ENCODE measurements at places on chromosomes 11 and 22. TPM values are rescaled to one million over a fixed set of nuclear protein-coding genes. Genes with fewer than 3 reads are reported as not detected.

The APOC3 gene
- total RNA-seq, result not detected

The OR2AT4 gene
- total RNA-seq, result not detected

DNA sequence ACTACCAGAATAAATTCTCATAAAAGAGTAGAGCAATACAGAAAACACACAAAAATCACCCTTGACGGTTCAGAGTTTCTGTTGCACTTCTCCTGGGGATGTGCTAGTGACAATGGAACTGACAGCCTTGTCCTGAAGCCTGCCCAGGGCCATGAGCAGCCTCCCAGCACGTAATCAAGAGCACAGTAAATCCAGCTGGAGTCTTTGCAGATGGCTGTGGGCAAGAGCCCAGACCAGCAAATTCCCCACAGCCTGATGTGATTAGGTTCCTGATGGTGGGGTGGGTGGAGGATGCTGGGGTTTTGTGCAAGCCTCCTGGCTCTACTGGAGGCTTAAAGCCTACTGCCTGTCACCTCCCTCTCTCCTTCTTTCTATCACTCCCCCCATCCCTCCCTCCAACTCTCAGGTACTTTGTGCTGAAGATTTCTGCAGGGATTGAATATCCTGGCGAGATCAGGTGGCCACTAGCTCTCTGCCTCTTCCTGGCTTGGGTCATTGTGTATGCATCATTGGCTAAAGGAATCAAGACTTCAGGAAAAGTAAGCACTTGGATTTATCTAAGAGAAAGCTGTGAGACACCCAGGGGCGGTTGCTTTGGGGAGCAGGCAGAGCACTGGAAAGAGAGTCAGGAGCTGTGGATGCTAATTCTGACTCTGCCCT, 18.1 kb downstream of the SLC6A5 start:
- H3K36me3 ChIP-seq, result no peaks in the 10 kb centered on the region
- H3K4me1 ChIP-seq, result no peaks in the 10 kb centered on the region
- no peak for DNase-seq
- H3K27ac ChIP-seq, result no peak overlapping the region
- H3K4me3 ChIP-seq, result no peak overlapping the region

DNA sequence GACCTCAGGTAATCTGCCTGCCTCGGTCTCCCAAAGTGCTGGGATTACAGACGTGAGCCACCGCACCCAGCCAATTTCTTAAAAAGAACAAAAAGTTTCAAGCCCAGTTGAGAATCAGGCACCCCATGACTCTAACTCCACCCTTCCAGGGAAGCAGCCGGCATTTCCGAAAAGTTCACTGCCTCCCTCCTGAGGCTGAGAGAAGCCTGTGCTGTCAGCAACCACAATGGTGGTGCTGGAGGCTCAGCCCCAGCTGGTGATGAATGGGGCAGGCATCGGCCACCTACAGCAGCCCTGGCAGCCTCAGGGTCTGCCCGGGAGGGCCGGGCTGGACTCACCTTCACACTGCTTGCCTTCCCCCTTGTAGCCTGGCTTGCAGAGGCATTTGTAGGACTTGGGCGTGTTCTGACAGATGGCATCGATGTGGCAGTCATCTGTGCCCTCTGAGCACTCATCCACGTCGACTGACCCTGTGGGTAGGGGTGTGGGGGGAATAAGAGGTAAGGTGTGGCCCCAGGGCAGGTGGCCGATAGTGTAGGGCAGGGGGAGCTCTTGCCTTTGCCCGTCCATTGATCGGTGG, 4.3 kb downstream of the SCUBE1 start:
- H3K36me3 ChIP-seq, result no peaks in the 10 kb centered on the region
- no peak for DNase-seq
- peaks cover 64% of the 10 kb centered on the region for H3K27me3 ChIP-seq

- H3K36me3 ChIP-seq, result peaks cover 22% of the 10 kb centered on the region
- H3K4me3 ChIP-seq, result no peak overlapping the region
- H3K27ac ChIP-seq, result no peak overlapping the region
These were observed 5.7 kb downstream of the BACE1-AS start for GRCh38 chr11:117296881-117297280.

DNA sequence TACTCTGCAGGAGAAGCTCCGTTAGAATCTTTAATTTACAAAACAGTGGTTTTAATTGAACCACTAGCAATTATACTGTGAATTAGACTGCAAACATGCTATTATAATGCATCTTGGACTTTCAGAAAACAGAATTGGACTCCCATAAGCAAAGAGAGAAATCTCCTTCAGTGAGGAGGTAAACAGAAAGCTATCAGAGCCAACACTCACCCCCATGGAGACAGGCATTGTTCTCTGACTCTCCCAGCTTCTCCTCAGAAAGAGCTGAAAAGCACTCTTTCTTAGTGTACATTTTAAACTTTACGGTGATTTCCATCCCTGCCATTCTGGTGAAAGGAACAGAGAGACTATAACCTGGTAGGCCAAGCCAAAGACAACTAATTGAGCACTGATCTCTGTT, 176.9 kb downstream of the GRIA4 start:
- no peaks in the 10 kb centered on the region for H3K27me3 ChIP-seq
- H3K4me1 ChIP-seq, result no peaks in the 10 kb centered on the region
- no peaks in the 10 kb centered on the region for H3K36me3 ChIP-seq
- H3K4me3 ChIP-seq, result no peak overlapping the region

All from suprapubic skin (tissue), 4 donors.